ENCODE measurements at places on chromosomes 13 and 19. TPM values are rescaled to one million over a fixed set of nuclear protein-coding genes. Genes with fewer than 3 reads are reported as not detected.

Gene PBX4
- total RNA-seq, result 0.35 TPM

Gene ANGPTL8
- 4.0 TPM for total RNA-seq

Gene NANOS3
- total RNA-seq, result 1.0 TPM

Gene CGB5
- total RNA-seq, result not detected

Gene C19orf12
- total RNA-seq, result 52.0 TPM

Gene PEAK3
- total RNA-seq, result 1.0 TPM

Gene POLD1
- 13.4 TPM for total RNA-seq

Gene ARID3A
- total RNA-seq, result 5.3 TPM

Gene RFXAP
- total RNA-seq, result 2.7 TPM

Gene LRG1
- 1.1 TPM for total RNA-seq

Gene IGSF23
- total RNA-seq, result not detected

Gene TUBA3C
- total RNA-seq, result not detected

Gene LENG9
- total RNA-seq, result 3.3 TPM

Gene MICOS13
- 127 TPM for total RNA-seq

Gene CACNA1A
- total RNA-seq, result 0.41 TPM

Gene GRIK5
- 12.6 TPM for total RNA-seq

Gene ZNF99
- 0.18 TPM for total RNA-seq

Gene CHAMP1
- total RNA-seq, result 11.5 TPM

Gene POLRMT
- 33.7 TPM for total RNA-seq

Gene ERVV-1
- not detected for total RNA-seq

Gene DAND5
- total RNA-seq, result 7.0 TPM

Gene TIMM50
- total RNA-seq, result 60.3 TPM

Gene FFAR1
- total RNA-seq, result not detected

Gene OR7A5
- total RNA-seq, result not detected

Gene ZNF480
- 20.0 TPM for total RNA-seq

Gene MAP4K1
- total RNA-seq, result 3.1 TPM

Gene BRME1
- 1.1 TPM for total RNA-seq

Gene IRGQ
- total RNA-seq, result 27.8 TPM

Gene PRR19
- 0.12 TPM for total RNA-seq
